ENCODE measurements at places on chromosomes 12 and 14.

DNA sequence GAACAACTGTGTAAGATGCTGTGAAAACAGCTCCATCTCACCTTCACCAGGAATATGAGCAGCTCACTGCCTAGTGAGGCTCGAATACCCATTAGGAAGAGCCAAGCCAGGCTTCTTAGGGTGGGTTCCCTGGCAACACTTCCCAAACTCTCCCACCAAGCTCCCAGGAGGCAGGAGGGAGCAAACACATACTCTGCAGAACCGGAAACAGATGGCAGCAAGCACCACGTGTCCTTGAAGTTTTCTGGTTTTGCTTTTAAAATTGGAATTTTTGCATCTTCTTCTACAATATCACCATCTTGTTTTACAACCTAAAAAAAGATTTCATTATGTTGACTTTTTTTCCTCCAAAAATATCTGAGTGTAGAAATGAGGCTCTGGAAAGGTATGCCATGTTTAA, 186.7 kb downstream of the ZFP36L1 start:
- no peak for DNase-seq

DNA sequence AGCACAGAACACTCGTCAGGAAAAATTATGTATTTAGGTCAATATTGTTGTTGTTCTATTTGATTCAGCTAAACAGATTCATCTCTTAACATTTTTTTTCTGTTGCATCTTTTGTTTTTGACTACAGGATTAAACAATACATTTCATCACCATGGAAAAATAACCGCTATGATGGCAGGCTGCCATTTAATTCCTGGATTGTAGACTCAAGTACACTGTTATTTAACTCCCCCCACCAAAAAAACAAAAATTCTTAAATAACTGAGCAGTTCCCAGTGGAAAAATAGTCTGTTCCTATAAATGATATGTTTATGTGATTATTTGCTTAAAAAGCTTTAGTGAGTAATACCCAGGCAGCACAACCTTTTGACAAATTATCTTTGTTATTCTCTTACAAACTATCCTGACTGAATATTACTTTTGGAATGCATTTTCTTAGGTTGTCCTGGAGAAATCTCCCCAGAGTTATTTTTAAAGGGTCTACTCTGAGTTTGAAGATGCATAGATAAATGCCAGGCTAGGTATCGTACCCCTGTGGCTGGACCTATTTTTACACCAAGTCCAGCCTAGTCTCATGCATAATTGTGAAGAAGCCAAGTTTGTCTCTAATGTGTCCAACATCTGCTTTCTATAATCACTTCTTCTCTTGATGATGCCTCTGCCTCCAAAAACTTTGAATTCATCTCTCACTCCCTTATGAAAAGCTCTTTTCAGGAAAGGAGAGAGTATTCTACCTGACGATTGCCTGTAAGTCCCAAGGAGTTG, 3.7 kb downstream of the KERA start:
- peak; percentile 9 for DNase-seq

DNA sequence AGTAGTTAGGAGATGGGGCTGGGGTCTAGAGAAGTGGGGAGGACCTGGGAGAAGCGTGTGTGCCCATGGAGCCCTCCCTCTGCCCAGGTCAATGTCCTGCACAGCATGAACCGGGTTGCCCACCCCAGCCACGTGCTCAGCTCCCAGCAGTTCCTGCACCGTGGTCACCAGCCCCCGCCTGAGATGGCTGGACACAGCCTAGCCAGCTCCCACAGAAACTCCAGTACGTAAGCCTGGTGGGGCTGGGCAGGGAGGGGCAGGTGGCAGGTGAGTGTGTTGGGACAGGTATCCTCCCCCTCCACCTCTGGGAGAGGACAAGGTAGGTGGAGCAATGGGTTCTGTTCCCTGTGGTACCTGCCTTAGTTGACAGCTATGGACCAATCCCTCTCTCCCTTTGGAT, 20.7 kb downstream of the CLSTN3 start:
- DNase-seq, result no peak

DNA sequence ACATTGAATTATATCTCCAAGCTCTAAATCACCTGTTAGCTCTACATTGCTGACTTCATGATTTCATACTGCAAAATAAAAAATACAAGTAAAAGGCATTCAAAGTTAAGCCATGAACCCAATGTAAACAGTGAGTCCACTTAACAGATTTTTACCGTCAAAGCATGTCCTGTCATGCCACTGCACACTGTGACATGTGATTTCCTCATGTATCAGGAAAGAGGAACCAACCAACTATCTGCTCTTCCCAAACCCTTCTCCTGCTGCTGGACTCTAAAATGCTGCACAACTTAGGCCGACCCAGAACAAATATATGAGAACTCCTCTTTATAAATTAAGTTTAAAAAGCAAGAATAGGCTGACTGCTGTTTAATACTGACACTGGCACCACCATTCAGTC, 37.5 kb downstream of the TM7SF3 start:
- peak; percentile 70 for DNase-seq

DNA sequence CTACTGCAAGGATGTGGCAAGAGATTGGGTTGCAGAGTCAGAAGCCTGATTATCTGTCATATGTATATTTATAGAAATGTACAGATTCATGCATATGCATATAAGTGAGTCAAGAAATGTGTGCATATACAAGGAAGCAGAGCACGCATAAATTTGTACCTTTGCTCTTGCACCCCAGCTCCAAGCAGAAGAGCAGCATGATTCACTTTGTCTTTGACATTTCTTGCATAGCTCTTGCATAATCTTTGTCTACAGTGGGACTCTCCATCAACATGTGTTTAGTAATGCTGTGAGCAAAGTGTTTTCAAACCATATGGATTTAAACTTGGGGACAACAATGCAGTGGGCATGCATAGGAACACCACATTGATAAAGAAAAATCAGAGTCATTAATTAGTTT, 330.7 kb upstream of the DCN start:
- peak; percentile 44 for DNase-seq

DNA sequence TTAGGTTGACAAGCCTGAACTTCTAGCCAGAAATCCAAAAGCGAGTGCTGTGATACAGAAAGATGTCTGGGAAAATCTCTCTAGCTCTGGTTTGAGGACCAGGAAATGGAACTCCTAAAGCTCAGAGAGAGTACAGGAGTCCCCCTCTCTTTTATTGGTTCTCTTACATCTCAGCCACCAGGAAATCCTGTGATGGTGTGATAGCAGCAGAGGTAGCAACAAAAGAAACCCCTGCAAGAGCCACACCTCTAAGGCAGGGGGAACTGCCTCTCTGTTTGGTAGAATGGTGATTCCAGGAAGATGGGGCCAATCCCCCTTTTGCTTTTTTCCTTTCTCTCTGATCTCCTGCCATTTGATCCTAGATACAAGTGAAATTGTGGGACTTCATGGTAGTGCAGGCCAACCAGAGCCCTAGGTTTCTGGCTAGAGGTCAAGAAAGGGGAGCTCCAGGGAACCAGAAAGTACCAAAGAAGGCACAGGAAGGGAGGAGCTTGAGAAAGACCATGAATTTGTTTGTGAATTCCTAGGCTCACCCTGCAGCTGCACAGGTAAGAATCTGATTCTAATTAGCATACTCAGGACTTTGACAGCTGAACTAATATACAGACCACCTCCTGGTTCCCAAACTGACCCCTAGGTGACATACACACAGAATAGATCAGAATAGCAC, 88.5 kb downstream of the PAPLN start:
- DNase-seq, result no peak

DNA sequence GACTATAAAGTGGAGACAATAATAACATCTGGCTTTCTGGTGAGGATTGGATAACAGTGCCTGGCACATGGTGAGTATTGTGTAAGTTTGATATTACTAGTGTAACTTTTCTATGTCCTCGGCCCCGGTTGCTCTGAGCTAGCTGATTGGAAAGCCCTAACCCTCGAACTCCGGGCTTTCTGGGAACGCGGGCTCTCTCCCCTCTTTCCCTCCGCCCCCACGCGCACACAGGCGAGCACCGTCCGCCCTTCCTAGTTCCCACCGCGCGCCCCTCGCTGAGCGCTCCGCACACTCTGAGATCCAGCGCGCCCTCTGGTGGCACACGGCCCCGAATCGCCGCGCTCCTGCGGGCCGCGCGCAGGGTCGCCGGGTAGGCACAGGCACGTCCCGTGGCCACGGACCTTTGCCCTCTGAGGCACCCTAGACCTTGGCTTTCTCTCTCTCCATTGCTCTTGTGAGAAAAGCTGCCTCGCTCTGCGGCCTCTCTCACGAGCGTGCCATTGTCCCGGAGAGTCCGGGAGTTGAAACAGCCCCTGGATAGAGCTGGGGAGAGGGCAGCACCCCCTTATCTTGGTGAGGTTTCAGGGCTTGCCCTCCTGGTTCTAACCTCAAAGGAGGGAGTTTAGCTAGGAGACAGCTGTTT, 23.2 kb upstream of the ESRRB start:
- peak; percentile 36 for DNase-seq

DNA sequence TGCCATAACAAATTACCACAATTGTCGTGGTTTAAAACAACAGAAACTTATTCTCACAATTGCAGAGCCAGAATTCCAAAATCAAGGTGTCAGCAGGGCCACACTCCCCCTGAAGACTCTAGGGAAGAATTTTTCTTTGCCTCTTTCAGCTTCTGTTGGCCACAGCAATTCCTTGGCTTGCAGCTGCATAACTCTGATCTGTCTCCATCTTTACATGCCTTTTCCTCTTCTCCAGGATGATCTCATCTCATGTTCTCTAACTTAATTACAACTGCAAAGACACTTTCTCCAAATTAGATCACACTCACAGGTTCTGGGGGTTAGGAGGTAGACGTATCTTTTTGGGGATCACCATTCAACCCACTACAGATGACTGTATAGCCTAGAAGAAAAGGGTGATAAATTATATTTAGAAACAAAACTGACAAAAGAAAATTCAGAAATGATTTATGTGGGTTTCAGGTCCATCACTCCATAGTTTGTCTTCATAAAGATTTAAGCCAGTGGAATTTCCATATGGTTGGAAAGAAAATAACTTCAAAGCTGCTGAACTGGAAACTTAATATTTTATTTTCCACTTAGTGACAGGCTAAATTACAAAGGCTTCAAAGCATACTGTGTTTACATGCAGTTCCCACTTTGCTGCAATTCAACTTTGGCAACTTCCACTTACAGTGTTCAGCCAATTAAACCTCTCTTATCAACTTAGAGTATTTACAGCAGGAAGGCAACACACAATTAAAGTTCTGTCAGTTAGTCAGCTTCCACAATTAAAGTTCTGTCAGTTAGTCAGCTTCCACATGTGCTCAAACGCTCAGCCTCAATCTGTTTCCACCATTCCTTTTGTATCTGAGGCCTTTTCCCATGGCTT, 213.3 kb downstream of the EPS8 start:
- no peak for DNase-seq

DNA sequence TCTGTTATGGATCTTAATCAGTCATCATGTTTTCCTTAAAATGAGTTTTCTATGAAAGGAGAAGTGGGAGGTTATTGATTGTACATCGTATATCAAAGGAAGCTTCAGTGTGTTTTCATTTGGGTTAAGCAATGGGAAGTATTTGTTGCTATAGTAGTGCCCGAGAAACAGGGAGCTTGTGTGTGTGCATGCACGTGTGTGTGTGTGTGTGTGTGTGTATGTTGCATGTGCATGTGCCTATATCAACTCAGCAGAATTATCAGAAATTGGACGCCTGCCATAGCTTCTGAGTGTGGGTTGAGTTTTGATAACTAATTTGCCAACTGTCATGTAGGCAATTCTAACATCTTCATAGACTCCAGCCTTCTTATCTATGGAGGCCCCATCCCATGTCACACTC, 246.1 kb upstream of the CRY1 start:
- no peak for DNase-seq

GRCh38 chr14:66782853-66783252, 274.9 kb downstream of the GPHN start:
- no peak for DNase-seq

GRCh38 chr12:130391186-130391585, 53.5 kb downstream of the PIWIL1 start:
- no peak for DNase-seq

- DNase-seq, result no peak
Measured at GRCh38 chr12:83630526-83630925, 943.8 kb downstream of the TMTC2 start.

- no peak for DNase-seq
Measured at GRCh38 chr14:96112032-96112431, 72.9 kb downstream of the C14orf132 start.

DNA sequence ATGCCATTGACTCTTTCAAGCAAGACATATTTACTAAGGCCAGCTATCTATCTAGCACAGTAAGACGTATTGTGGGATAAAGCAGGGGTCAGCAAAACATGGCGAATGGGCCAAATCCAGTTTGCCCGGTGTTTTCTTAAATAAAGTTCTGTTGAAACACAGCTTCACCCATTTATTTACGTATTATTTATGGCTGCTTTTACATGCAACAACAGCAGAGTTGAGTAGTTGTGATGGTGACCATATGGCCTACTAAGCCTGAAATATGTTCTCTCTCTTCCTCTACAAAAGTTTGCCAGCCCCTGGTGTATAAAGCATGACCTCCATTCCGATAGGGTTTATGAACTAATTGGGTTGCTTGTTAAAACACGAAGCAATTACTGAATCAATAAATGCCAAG, 322.1 kb downstream of the CCDC91 start:
- no peak for DNase-seq

- no peak for DNase-seq
Measured at GRCh38 chr12:39610436-39611025, 9.1 kb downstream of the ABCD2 start.

- DNase-seq, result no peak
Measured at GRCh38 chr12:95146769-95147168, 70.5 kb downstream of the FGD6 start.

DNA sequence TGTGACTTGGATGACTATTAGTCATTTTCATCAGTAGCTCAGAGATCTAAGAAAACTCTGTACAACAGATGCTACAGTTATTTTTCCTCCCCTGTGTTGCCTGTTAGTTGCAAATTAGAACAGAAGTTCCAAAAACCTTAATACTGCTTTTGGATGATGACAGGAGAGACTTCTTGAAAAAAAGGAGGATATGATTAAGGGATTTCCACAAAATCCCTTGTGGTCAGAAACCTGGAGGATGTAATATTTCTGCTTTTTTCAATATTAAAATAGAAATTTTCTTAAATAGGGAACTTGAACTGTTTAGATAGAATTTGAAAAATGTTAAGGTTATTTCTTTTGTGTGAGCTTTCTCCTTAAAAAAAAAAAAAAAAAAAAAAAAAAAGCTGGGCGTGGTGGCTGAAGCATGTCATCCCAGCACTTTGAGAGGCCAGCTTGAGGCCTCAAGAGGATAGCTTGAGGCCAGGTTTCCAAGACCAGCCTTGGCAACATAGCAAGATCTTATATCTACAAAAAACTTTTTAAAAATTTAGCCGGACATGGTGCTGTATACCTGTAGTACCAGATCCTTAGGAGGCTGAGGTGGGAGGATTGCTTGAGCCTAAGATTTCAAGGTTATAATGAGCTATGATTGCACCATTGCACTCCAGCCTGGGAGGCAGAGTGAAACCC, 14.1 kb downstream of the CMAS start:
- no peak for DNase-seq

GRCh38 chr14:40911141-40911540, 695.5 kb upstream of the LRFN5 start:
- no peak for DNase-seq

GRCh38 chr12:623172-623864, 39.9 kb downstream of the NINJ2 start:
- peak; percentile 30 for DNase-seq

GRCh38 chr14:97196336-97196735, 399.2 kb downstream of the VRK1 start:
- DNase-seq, result no peak

- DNase-seq, result peak; percentile 55
Measured at GRCh38 chr12:27564612-27565213, 40.7 kb downstream of the PPFIBP1 start.
